ENCODE measurements at places on chromosomes 6 and 20. TPM values are rescaled to one million over a fixed set of nuclear protein-coding genes. Genes with fewer than 3 reads are reported as not detected.

DNA sequence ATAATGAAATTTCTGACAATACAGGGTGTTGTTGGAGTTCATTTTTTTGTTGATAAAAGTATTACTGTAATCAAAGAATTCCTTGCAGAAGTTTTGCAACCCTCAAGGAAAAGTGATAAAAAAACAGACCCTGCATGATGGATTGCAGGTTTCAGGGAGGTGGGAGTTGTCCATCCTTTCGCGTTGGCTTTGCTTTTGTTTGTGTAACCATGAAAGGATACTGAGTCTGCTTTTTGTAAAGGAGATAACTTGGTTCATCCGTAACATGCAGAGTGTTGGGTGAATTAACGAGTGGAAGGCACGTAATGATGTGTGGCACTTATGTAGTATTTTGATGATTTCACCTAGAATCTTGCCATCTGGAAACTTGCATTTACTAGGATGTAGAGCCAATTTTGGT is 23.6 kb downstream of the FOXO3 start:
- no peak for DNase-seq

DNA sequence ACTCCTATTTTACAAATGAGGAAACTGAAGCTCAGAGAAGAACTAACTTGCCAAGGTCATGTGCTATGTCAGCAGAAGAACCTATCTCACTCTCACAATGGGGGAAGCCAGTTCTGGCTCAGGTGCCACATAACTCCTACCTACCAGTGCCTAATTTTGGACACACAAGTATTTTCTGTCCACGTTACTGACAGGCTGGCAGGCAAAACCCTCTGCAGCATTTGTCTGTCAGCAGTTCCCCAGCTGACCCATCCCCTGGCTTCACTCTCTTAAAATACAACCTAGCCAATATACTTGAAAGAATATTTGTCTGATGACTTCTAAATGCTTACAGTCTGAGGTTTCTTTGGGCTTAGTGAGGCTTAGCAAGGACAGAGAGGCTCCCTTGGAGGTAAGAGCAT is 15.5 kb downstream of the GSS start:
- DNase-seq: no peak

DNA sequence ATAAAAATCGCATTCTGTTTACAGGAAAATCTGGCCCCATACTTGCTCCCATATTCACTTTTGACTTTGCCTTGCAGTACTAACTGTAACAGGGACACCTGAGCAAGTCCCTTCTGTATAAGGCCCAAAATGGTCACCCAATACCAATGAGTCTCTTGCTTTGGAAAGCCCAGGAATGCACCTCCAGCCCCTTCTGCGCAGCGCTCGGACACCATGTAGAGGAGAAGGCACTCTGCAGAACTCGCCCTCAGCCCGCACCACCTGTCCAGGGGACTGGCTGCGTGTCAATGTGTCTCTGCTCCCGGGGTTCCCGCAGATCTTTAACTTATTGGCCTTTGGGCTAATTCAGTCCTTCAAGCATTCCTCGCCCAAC is 746 bp upstream of the PRND start:
- no peak for DNase-seq

DNA sequence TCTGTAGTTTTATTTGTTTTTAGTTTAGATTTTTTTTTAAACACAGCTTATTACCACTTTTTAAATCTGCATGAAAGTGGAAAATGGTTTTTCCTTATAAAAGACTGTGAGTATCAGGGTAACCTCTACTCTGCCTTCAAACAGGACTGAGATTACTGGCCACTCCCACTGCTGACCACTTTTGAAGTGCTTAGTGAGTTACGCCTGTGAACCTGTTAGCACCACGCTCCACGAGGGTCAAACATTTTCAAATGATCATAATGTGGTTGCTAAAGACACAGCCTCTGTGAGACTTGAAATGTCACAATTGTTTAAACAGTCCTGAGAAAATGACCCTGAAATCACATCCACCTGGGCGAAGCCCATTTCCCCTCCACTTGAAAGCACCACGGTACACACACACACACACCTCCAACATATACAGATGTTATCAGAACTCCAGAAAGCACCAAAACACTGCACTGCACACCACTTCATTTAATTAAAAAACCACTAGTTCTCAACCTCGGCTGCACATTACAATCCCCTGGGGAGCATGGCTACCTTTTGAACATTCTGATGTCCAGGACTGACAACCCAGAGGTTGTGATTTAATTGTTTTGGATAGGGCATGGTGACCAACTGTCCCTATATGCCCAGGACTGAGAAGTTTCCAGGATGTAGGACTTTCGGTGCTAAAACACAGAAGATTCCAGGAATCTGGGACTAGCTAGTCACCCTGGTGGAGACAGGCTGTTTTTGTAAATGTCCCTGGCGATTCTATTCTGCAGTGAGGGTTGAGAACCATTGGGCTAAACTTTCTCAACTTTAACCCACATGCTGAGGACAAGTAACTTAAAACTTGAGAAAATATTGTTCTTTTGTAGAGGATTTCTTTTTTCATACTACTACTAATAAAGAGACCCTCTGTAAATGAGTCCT is 176.4 kb upstream of the MYLIP start:
- DNase-seq: no peak

DNA sequence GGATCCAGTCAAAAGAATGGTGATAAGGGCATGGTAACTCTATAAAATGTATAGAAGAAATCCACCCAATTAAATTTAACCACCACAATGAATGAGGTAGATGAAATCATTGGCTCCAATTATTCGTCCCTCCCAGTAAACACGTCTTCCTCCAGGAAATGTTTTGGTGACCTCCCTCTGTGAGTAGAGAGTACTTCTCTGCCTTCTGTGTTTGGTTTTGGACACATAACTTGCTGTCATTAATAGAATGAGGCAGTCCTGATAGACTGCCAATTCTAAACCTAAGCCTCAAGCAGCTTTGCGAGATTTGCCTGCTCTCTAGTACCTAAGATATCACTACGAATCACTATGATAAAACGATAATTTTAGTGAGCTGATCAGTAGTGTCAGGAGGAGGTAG is 632.8 kb downstream of the HDGFL1 start:
- DNase-seq: no peak

GRCh38 chr20:46682063-46682821 is 7.0 kb downstream of the TP53RK start:
- DNase-seq: no peak

GRCh38 chr6:161694995-161695394 is 421.1 kb upstream of the AGPAT4 start:
- no peak for DNase-seq

- no peak for DNase-seq
These were observed 5.4 kb downstream of the ADA start for GRCh38 chr20:44646023-44646640.

GRCh38 chr6:164243949-164244348 is 829.4 kb downstream of the QKI start:
- DNase-seq: no peak

DNA sequence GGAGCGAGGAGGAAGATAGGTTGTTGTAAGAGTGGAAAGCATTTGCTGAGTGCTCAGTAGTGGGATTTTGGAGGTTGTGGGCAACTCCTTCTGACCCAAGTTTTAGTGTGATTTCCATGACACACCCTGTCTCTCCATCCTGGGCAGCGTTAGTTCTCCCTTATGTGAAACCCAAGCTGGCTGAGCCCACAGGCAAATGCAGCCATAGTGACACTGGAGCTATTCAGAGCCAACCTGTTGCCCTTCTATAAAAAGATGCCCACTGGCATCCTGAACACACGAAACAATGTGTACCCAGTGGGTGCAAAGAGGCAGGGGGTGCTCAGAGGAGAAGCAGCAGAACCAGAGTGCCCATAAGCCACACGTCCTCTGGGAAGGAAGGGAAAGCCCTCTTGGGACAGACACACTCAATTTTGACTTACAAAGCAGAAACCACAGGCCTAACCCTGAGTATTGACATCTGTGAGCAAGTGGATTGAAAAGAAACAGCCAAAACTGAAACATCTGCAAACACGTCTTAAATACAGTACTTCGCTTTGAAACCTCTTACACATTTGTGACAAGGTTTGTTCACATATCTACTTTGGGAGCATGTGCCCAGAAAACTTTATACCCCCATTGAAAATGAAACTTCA is 54.6 kb downstream of the BPIFB1 start:
- DNase-seq: no peak

DNA sequence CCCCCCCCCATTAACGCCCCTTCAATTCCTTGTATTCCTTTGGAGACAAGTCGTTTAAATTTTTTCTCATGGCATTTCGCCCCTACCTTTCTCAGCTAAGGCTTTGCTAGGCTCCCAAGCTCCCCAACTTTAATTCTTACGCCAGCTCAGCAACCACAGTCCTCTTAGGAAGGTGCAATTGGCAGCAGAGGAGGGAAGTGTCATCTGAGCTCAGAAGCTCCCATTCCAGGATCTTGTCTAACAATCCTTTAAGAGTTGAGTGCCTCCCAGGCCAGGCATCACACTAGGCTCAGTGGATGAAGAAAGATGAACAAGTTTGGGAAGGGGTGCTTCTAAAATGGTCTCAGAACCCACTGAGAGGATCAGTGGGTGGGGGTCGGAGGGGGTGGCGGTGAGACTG is 131.2 kb upstream of the AKAP12 start:
- no peak for DNase-seq

GRCh38 chr20:35929301-35929700 is 25.0 kb downstream of the SCAND1 start:
- DNase-seq: no peak

DNA sequence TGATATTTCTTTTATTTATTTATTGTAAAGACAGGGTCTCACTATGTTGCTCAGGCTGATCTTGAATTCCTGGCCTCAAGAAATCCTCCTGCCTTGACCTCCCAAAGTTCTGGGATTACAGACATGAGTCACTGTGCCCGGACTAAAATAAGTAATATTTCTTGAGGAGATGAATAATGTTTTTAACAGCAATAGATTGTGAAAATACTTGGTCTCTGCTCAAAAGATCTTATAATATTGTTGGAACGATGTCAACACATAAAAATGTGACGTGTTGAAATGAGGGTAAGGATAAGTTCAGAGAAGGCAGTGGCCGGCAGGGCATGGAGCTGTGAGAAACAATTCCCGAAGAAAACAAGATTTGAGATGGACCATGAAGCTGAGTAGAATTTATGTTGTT is 178.7 kb downstream of the GJA1 start:
- no peak for DNase-seq

DNA sequence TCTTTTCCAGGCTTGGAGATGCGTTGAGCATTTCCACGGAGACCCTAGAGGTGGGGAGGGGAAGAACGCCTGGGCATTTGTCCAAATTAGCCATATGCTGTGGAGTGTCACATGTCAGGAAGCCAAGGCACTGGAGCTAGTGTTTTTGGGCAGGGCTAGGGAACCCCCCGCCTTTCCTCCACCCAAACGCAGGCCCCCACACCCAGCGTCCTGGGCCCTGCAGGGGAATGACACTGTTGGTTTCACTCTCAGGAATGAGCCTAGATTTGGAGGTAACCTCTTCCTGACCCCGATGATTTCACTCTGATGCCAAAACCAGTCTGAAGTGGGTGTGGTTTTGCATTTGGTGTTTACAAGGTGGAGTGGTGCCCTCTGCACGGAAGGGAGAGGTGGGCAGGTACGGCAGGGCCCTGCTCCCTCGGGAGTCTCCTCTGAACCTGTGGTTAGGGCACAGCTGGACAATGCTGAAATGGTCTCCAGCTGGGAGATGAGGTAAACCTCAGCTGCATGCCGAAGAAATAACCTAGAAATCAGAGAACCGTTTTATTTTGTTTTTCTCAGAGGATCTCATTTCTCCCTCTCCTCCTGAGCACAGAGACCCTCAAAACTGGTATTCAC is 29.5 kb downstream of the MTHFD1L start:
- no peak for DNase-seq

- no peak for DNase-seq
These were observed 18.2 kb downstream of the KIF25 start for GRCh38 chr6:168015482-168016175.

DNA sequence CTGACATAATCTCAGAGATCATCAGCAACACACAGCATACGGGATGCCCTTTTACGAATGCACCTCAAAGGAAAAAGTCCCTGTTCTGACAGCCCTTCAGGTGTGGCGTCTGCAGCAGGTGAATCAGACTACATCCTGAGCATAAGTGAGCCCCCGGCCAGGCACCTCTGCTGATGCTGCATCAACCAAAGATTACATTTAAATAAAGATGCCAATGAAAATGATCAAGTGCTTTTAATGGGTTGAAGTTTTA is 58.7 kb downstream of the INSM1 start:
- no peak for DNase-seq

- DNase-seq: no peak
These were observed 60.3 kb upstream of the TMEM181 start for GRCh38 chr6:158499601-158500000.

DNA sequence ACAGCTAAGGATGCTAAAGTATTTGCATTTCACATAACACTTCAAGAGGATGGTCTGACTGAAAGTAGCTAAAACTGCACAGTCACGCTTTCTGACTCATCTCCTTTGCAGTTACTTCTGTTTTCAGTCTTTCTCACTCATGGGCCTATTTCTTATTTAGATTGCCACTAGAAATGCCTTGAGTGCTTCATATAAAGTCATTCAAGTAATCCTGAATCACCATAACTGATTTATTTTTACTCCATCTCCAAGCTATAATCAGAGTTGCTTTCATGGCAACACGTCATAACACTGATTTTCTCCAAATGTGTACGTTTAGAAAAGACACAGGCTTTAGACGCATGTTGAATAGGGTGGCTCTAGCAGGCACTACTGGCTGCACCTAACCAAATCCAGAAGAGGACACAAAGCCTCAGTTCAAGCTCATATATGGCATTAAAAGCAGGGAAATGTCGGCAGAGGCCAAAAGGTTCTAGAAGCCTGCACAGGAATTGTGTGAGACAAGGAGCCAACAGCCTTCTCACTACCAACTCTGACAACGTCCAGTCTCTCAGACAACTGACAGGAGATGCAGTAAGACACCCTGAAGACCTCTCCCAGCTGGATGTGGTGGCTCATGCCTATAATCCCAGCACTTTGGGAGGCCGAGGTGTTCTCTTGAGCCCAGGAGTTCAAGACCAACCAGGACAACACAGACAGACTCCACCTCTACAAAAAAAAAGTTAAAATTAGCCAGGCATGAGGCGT is 64.1 kb upstream of the BEND6 start:
- DNase-seq: no peak

GRCh38 chr6:63272397-63272796 is 47.4 kb downstream of the LGSN start:
- no peak for DNase-seq

- no peak for DNase-seq
These were observed 199.0 kb downstream of the PRKN start for GRCh38 chr6:162528538-162528937.

- no peak for DNase-seq
These were observed 28.7 kb downstream of the SAYSD1 start for GRCh38 chr6:39086294-39086693.

The PSORS1C2 gene
- total RNA-seq: not detected

The MROH8 gene
- 6.9 TPM for total RNA-seq

The MOG gene
- not detected for total RNA-seq

The FABP7 gene
- total RNA-seq: not detected

The SLC35F1 gene
- 0.48 TPM for total RNA-seq

The TAGAP gene
- total RNA-seq: 5.7 TPM

The GJA1 gene
- total RNA-seq: 107 TPM

The SLC32A1 gene
- not detected for total RNA-seq

The CDC25B gene
- total RNA-seq: 18.0 TPM

The ADGRF1 gene
- not detected for total RNA-seq

The CST5 gene
- total RNA-seq: not detected

The FHL5 gene
- total RNA-seq: 16.6 TPM

Data from mesenteric fat pad (tissue), 1 donor.